ENCODE measurements at places on chromosomes 3 and 15.

GRCh38 chr15:78709263-78709882, 68.4 kb upstream of the CHRNB4 start:
- peak; percentile 35 for DNase-seq

DNA sequence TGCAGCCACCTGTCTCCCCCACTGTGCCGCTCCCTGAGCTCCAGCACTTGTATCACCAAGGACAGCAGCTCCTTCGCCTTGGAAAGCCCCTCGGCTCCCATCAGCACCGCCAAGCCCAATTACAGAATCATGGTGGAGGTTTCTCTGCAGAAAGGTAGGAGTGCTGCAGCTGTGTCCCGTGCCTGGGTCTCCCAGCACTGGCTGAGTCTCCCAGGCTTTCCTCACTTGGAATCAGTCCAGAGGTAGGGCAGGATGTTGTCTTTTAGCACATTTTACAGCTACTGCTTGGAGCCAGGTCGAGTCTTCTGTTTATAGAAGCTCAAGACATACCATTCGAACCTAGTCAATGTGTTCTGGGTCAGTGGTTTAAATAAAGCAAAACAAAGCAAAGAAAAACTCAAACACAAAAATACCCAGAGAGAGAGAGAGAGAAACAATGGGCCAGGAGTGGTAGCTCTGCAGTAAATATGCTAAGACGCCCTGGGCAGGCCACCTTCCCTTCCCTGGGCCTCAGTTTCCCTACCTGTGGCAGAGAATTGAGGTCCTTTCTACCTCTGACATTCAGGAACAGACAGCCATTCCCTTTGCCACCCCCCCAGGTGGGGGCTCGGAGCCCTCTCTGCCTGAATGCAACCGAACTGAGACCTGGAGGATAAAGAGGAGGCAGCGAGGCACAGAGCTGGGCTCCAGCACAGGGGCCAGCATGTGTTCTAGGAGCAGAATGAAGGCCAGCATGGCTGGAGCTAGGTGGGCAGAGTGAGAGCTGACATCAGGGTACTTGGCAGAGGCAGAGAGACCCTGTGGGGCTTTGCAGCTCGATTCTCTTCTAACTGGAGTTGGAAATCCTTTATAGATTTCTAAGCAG, 44.1 kb downstream of the STARD5 start:
- DNase-seq = no peak

- DNase-seq = no peak
These were observed 228.9 kb downstream of the CD47 start for GRCh38 chr3:107861904-107862303.

DNA sequence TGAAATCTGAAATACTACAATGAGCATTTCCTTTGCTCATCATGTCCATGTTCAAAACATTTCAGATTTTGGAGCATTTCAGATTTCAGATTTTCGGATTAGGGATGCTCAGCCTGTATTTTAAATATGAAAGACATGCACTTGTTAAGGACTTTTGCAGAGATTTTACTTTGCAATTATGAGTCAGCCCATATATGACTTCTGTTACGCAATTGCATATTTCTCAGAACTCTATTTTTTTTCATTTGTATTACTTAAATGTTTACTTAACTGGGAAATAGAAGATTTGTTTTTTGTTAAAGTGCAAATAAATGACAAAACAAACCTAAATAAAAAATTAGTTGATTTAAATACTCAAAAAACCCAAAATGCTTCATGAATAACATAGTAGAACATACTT, 376.2 kb downstream of the ZBTB20 start:
- peak; percentile 30 for DNase-seq

DNA sequence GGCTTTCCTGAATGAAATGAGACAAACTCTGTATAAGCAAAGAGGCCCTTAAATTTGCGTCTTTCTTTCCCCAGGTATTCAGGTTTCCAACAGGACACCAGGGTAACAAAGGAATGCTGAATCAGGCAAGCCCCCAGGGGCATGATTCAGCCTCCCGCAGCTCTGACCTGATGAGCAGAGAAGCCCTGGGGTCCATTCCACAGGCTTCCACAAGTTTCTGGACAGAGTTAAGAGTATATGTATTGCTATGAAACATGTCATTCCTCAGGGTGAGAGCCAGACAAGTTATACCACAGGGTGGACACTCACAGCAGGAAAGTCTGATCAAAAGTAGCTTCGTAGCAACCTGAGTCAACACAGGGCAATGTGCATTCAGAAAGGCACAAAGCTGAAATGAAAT, 68.1 kb upstream of the CTNNB1 start:
- DNase-seq = no peak

DNA sequence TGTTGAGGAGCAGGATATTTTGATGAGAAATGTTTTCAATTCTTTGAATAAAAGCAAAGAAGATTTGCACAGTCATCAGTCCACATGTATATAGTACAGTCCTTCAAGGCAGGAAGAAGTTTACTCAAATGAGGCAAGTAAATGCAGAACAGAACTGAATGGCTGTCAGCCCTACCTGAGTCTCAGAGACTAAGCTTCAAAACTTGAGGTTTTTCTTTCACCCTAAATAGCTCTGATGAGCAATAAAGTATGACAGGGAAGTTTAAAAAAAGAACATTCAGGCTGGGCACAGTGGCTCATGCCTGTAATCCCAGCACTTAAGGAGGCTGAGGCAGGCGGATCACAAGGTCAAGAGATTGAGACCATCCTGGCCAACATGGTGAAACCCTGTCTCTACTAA, 232.5 kb downstream of the SUCLG2 start:
- peak; percentile 12 for DNase-seq

DNA sequence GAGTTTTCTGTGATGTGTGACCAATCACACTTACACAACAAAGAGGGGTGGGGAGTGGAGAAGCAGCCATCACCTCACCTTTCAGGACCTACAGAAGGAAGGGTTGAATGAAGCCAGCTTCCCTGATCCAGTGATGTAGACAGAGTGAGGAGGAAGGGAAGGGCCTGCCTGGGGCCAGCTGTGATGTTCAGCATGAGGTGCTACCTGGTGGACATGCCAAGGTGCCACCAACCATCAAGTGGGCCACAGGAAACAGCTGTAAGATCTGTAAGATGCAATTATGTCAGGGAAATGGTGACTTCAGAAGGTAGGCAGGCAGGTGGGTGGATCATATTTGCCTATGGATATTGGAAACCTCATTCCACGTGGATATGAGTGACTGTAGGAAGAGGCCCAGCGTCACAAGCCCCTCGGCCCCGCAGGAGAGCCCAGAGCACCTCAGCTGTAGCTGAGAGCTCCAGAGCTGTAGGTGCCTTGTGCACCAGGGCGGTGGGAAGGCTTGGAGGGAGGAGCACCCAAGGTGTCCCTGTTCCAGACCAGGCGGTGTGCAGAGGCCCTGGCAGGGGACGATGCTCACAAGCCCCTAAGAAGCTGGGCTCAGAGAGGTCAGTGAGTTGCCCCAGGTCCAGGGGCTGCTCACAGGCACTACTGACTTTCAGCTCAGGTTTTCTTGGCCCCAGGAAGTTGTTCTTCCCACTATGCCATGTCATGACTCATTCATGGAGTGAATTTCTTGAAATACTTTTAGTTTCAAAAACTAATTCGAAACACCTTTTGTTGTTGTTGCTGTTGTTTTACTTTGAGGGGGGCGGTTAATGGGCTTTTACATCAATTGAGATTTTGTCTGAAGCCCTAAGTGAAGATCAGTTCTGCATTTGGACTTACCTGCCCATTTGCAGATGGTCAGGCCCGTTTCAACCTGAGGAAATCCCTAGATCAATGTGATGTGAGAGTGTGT, 94.2 kb upstream of the ALDH1A3 start:
- no peak for DNase-seq

- DNase-seq = no peak
These were observed 5.1 kb upstream of the IQSEC1 start for GRCh38 chr3:13078163-13078905.

GRCh38 chr3:117910820-117911521, 1123.7 kb downstream of the IGSF11 start:
- DNase-seq = no peak

- DNase-seq = no peak
These were observed 7.2 kb downstream of the HERC1 start for GRCh38 chr15:63826528-63826927.

DNA sequence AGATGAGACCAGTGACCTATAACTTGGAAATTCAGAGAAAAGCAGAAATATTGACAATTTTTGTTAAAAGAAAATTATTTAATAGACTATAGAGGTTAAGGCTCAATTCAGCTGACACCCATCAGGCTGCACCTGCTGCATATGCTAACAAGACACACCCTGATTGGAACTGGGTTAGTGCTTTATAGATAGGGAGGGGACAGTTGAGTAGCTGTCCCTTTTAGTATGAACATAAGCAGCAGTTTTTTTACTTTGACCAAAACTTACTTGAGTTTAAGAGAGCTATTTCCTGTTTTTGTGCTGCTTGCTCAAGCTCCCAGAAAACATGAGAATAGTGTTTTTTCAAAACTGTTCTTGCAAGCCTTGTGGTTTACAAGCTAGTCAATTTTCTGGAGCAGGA, 292.6 kb downstream of the LRRC3B start:
- peak; percentile 77 for DNase-seq

DNA sequence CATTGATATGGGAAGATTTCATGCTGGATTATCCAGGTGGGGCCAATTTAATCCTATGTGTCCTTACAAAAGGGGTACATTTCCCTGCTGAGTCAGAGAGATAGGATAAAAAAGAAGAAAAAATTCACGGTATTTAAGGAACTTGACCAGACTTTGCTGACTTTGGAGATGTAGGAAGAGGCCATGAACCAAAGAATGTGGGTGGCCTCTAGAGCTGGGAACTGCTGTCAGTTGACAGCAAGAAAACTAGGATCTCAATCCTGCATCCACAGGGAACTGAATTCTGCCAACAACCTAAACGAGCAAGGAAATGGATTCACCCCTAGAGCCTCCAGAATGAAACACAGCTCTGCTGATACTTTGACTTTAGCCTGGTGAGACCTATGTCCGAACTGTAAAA, 148.1 kb upstream of the SLC24A5 start:
- no peak for DNase-seq

DNA sequence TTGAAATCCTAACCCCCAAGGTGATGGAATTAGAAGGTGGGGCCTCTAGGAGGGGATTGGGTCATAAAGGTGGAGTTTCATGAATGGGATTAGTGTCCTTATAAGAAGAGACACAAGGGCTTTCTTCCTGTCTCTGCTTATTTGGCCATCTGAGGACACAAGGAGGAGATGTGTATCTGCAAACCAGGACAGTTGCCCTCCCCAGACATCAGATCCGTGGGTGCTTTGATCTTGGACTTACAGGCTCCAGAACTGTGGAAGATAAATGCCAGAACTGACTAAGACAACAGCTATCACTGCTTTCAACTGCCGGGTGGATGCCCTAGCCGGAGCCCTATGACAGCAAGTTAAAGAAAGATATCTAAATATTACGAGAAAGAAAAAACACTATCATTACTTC, 94.4 kb downstream of the CHRNA7 start:
- no peak for DNase-seq

- peak; percentile 84 for DNase-seq
These were observed 33.5 kb upstream of the USP8 start for GRCh38 chr15:50390554-50391264.

GRCh38 chr15:66102563-66103292, 150.8 kb downstream of the MEGF11 start:
- no peak for DNase-seq

GRCh38 chr15:84946772-84947489, 34.7 kb upstream of the PDE8A start:
- DNase-seq = no peak

- DNase-seq = no peak
These were observed 34.8 kb upstream of the MCTP2 start for GRCh38 chr15:94196531-94196930.

DNA sequence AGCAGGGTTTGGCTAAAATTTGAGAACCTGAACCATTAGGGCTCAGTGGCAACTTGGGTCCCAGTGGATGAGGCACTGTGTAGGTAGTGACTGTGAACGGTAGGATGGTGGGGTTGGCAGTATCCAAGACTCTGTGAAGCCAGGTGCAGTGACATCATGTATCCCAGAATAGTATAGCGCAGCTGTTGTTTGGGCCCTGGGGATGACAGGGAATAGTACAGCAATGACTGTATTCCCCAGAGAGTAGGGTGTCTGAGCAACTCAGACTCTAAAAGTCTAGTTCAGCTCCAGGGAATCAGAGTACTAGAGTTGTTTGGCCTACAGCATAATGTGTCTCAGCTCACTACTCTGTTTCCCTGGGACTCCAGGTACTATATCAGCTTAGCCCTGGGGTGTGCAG, 20.7 kb upstream of the PPP2R3A start:
- no peak for DNase-seq

GRCh38 chr3:196643201-196643749, 3.8 kb downstream of the NRROS start:
- peak; percentile 97 for DNase-seq

DNA sequence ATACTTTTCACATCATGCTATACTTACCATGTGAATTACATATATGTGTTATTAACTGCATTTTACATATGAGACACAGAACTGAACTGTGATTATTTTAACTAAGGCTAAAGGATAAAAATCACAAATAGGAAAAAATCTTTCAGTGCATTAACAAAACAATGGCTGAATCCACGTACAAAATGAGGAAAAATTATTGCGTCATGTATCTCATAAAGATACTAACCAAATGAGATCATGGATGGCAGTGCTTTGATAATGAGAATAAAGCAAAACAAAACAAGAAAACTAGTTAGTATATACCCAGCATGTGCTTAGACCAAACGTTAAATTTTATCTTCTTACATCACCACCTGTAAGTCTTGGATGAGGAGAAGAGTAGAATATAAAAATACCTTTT, 66.0 kb downstream of the SCAPER start:
- DNase-seq = no peak

DNA sequence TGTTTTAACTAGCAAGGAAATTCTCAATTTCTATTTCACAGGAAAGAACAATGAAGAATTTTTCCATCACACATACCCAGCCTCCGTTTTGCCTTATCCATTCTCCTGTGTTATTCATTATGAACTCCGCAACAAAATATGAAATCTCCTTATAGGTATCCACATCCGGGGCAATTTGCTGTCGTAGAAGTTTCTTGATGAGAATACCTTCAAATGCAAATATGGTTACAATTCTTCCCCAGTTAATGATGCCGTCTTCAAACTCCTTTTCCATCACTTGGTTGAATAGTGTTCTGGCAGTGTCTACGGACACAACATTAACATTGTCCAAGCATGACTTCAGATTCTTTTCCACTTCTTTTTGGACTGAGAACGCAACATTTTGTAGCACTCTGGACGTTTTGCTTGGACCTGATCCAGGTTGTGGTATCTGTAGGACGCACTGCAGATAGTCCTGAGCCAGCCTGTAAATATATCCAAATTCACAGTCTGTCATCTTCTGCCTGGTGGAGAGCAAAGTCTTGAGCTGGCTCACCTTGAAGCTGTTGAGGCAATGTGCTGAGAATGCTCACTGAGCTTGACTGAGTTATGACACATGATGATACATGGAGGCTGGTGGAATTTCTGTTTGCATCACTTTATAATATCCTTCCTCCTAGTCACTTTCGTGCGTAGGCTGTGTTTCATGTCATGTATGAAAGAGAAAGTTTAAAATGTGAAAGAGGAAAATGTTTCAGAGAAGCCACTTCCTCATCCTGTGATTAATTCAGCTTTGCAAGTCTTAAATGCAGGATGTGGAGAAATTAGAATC, at the start of gene BCL2A1:
TSS of gene BCL2A1 (minus strand) at position 573 of the 811 bp plus-strand sequence. CDS start at position 496, 77 bp downstream.
- peak; percentile 99 for DNase-seq

- no peak for DNase-seq
These were observed 44.3 kb downstream of the SLCO3A1 start for GRCh38 chr15:91897585-91898372.

DNA sequence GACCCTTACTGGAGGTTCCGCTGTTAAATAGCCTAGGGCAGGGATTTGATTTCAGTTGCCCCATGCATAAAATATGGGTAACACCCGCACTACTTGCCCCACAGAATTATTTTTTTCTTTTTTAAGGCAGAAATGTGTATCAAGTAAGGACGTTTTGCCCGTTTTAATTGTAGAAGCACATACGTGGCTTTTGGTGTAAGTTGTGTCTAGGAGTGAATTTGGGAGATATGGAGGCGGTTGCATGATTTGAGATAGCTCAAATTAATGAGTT, 636 bp upstream of the LRRC58 start:
- no peak for DNase-seq

Measured in MV-4-11 (cell line).